Fibroblast of the conjunctiva (primary cell): ENCODE measurements at places on chromosomes 13 and 19.
A peak's percentile ranks its signal among the peaks of the same experiment; 100 is the strongest.

GRCh38 chr19:16957151-16957701 lies 68.4 kb downstream of the F2RL3 start:
- peak; percentile 0 for DNase-seq

- no peak for DNase-seq
These were observed 88.3 kb upstream of the TEX29 start for GRCh38 chr13:111232191-111232590.

DNA sequence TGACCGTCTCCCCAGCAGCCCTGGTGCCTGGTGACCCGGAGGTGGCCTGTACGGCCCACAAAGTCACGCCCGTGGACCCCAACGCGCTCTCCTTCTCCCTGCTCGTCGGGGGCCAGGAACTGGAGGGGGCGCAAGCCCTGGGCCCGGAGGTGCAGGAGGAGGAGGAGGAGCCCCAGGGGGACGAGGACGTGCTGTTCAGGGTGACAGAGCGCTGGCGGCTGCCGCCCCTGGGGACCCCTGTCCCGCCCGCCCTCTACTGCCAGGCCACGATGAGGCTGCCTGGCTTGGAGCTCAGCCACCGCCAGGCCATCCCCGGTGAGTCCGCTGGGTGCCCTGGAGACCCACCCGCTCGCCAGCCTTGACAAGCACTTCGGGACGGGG lies 2.2 kb downstream of the MADCAM1 start:
- DNase-seq: no peak

DNA sequence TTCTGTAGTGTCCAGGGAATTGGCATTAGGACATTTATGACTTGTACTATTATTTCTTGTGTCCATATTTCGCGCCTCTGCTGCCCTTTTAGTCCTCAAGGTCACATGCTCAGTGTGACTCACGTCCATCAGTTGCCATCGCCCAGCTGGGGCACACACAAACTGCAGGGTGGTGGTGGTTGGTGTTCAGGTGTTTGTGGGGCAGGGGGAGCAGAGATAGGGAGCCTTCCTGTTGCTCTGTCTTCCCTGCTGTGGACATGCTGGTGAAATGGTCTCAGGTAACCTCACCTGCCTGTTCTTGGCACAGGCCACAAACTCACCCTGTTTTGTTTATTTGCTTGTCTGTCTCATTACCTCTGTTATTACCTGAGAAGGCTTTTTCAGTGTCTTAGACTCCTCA lies 22.4 kb downstream of the PRR12 start:
- DNase-seq: no peak

GRCh38 chr13:41268764-41269163 lies 5.4 kb upstream of the MTRF1 start:
- no peak for DNase-seq

GRCh38 chr13:59120297-59120843 lies 1043.4 kb downstream of the DIAPH3 start:
- DNase-seq: no peak

GRCh38 chr13:80040196-80040980 lies 300.5 kb downstream of the SPRY2 start:
- peak; percentile 82 for DNase-seq

- no peak for DNase-seq
These were observed 109.3 kb downstream of the KLF12 start for GRCh38 chr13:74024856-74025255.

- DNase-seq: peak; percentile 40
These were observed 63.3 kb downstream of the DHRS12 start for GRCh38 chr13:51740698-51741097.

GRCh38 chr19:42143341-42144234 lies 11.3 kb upstream of the POU2F2 start:
- no peak for DNase-seq

GRCh38 chr19:43310221-43310620 lies 40.9 kb upstream of the PSG9 start:
- no peak for DNase-seq

GRCh38 chr13:98978280-98978679 lies 416 bp upstream of the DOCK9 start:
- DNase-seq: no peak

DNA sequence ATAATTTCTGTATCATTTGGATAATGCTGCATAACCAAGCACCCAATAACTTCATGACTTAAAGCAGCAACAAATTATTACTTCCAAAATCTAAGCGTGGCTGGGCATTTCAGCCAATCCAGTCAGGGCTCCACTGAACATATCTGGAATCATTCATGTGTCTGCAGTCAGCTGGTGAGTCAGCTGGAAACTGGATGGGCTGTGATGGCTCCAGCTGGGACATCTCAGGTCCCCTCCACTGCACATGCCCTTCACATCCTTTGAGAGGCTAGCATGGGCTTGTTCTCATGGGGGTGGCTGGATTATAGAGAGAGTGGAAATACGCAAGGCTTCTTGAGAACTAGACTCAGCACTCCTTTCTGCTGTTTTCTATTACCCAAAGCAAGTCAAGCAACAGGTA lies 961.9 kb downstream of the DIAPH3 start:
- no peak for DNase-seq

- no peak for DNase-seq
These were observed 29.9 kb downstream of the SHISA2 start for GRCh38 chr13:26021956-26022355.

DNA sequence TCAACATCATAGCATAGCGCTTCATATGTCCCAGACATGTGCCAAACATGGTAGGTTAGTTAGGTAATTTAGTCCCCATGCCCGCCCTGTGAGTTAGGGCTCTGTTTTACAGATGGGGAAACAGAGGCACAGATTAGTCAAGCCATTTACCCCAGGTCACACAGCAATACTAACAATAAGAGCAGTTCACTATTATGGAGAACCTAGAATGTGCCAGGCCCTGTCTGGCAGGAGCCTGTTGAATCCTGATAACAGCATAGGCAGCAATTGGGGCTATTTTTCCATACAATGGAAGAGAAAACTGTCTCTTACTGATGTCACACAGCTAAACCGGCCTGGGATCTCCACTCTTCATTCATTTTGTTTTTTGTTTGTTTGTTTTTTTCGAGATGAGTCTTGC lies 6.5 kb upstream of the PPP1R37 start:
- no peak for DNase-seq

DNA sequence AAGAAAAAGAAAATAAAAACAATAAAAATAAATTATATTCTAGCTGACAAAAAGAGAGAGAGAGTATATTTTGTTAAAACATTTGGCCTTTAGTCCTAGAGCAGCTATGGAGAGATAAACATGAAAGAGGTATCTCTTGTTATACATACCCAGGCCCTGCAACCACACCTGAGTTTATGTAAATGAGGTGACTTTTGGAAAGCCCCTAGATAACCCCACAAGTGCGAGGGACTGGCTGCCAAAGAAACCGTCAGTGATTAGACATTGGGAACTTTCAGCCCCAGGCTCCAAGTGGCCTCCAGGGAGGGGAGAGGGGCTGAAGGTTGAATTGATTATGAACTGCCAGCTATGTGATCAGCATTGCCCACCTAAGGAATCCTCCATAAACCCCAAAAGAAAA lies 2.1 kb upstream of the NLRP7 start:
- DNase-seq: no peak

DNA sequence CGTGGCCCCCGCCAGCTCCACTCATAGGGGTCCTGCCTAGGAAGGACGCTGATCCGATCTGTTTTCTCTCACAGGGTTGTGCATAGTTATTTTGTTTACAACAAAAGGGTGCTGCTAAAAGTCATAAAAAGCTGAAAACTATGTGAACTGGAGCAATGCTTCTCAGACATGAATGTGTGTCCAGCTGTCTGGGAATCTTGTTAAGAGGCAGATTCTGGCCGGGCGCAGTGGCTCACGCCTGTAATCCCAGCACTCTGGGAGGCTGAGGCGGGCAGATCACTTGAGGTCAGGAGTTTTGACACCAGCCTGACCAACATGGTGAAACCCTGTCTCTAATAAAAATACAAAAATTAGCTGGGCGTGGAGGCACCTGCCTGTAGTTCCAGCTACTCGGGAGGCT lies 8.6 kb downstream of the LRRC4B start:
- DNase-seq: no peak

DNA sequence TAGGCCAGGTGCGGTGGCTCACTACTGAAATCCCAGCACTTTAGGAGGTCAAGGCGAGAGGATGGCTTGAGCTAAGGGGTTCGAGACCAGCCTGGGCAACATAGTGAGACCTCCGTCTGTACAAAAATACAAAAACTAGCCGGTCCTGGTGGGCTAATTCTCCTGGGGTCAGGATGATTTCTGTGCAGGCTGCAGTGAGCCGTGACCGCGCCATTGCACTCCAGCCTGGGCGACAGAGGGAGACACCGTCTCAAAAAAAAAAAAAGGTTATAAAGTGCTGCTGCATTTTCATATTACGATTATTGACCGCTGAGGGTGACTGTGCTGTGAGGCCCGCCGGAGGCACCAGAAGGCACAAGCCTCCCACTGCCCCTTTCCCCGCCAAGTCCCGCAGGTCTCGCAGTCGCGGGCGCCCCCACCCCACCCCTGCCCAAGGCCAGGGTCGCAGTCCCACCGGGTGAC lies 477 bp upstream of the PLEKHF1 start:
- no peak for DNase-seq

DNA sequence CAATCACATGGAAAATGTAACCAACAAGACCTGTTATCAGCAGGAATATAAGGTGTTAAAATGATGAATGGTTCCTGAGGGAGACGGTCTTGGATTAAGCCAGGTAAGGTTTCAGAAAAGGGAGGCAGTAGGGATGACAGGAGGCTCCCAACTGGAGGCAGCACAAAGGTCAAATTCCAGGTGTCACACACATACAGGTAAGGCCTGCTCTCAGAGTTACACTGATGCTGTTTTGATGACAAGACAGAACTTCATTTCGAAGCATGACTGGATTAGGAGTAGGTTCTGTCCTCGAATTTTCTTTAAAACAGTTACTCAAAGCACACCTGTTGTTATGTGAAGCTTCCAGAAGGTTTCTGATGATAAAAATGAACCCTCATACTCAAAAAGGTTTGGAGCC lies 7.4 kb downstream of the MED26 start:
- no peak for DNase-seq

DNA sequence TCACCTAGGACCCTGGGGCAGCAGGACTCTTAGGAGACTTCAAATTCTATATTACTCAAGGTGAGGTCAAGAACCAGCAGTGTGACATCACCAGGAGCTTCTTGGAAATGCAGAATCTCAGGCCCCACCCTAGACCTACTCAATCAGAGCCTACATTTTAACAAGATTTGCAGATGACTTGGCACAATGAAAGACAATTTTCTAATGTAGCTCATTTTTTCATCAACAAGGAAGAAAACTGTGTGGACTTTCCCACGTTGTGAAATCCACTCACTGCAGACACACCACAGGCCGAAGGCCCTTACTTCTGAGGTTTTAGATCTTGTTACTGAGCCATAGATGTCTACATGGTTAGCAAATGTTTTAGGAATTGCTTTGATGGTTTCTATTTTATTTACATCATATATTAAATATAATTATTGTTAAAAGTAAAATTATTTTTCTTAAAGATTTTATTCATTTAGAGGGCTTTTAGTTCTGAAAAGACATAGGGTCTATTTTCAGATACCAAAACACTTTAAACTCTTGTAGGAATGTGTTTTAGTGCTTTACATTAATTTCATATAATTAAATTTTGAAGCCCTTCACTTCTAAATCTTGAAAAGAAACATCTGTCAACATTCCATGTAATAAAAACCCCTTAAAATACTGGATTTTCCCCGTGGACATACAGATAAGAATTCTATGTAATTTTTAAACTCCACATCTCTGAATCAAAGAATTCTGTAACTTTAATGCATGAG lies 18.5 kb upstream of the STARD13 start:
- no peak for DNase-seq

GRCh38 chr19:38483016-38483630 lies 49.6 kb downstream of the RYR1 start:
- DNase-seq: no peak

DNA sequence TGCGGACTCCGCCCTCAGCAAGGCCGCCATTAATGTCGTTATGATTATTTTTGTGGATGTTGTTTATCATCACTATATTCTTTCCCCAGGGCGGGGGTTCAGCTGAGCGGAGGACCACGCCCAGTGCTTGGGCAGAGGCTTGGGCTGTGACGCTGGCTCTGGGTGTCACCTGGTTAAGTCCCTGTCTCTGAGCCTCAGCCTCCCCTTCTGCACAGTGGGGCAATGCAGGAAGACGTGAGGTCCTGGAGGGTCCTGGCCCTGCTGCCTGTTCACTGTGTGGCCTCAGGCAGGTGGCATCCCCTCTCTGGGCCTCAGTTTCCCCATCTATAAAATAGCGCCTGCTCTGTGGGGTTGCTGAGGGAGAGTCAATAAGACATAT lies 32.5 kb downstream of the NFIC start:
- no peak for DNase-seq

DNA sequence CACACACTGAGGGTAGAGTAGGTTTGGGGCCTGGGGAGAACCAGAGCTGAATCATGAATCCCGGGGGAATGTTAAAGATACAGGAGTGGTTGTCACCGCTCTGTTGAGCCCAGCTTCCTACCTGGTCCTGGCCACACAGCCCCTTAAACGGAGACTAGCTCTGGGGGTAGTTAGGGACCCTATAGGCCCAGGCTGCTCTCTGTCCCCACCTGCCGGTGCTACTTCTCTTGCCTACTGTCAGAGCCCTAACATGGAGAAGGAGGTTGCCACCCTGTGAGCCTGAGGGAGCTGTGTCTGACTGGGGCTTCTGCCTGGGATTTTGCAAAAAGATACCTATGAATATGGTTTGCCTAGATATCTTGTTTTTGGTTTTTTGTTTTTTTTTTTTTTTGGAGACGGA lies 36.6 kb upstream of the ZNF429 start:
- DNase-seq: no peak

GRCh38 chr19:5932146-5932545 lies 18.1 kb downstream of the CAPS start:
- no peak for DNase-seq

DNA sequence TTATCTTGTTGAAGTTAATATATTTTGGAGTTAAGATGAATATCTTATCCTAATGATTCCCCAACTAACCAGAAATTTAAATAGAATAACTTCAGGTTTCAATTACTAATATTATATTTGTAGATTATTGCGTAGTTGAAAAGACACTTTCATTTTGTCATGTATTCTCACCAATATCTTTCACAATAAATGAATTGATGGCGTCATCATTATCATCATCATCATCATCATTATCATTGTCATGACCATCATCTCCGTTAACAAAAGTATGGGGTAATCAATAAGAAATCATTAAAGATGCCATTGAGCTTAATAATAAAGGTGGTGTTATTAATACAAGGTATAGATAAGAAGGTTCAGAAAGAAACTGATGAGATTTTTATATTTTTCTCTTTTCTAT lies 768.8 kb upstream of the SLC10A2 start:
- no peak for DNase-seq

- DNase-seq: peak; percentile 4
These were observed 89.7 kb downstream of the ZAR1L start for GRCh38 chr13:32225481-32225931.

GRCh38 chr19:37867831-37868230 lies 38.6 kb downstream of the WDR87 start:
- DNase-seq: peak; percentile 10
